ENCODE measurements at places on chromosomes 7 and 10.

- DNase-seq, result no peak
Observed at GRCh38 chr10:26780793-26781601, 79.8 kb downstream of the ABI1 start.

- no peak for DNase-seq
Observed at GRCh38 chr7:75985009-75985517, 9.3 kb downstream of the TMEM120A start.

- no peak for DNase-seq
Observed at GRCh38 chr10:122197611-122198222, 73.4 kb upstream of the BTBD16 start.

DNA sequence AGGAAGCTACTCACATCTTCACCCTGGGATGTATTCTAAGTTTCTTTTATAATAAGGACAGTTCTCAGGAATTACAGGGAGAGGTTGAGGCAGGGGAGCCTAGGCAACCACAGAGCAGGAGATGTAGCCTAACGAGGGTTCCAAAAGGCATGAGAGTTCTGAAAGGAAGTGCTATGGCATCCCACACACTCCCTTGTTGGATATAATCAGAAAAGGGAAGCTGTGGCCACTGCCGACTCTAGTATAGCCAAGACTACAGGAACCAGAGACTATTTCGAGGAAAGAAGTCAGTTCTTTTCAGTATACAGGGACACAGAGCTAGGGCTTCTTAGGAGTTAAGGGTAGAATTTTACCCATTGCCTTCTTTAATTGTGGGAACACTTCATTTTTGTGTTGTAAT, 11.0 kb downstream of the PRR15 start:
- no peak for DNase-seq

DNA sequence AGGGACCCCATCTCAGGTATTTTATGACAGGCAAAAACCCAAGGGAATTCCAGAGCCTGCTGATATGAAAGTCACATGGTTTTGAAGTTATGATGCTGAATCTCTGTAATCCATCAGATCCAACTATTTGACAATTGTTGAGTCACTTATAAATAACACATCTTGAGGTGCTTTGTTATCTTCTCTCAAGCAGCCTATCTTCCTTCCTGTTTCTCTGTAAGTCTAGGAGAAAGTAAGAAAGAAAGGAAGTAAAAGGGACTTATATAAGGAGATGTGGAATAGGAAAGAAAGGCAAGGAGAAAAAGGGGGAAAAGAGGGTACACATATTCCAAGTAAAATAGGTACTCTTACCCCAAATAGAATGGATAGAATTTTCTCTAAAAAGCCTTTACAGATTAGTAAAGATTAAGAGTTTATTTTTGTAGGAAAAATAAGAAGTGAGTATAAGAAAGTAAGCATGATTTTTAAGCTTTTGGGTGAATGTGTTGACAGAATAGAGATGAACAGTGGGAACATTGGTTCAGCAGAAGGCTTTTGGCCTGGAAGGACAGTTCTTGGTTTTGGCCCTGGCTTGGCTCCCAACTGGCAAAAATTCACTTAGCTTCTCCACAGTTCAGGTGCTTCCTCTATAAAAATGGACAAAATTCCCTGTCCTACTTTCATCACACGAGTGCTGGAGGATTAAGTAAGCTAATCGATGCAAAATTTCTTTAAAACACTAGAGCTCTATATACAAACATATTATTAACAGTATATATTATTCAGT, 39.6 kb upstream of the ANK3 start:
- DNase-seq, result no peak

DNA sequence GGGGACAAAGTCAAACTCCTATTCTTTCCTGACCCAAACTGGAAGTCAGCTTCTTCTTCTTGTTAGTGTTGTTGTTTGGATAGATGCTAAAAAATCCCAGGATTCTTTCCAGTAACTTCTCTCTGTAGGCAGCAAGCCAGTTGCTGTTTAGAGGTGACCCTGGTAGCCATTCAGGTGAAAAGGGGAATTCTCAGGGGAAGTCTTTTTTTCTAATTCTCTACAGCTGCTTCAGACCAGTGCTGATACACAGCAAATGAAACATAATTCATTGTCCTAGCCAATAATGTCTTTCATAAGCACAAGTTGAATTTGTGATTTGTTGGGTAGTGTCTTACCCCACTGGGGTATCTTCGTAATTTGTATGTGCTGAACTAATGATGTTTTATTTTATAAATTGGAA, 357.3 kb downstream of the BBS9 start:
- no peak for DNase-seq

DNA sequence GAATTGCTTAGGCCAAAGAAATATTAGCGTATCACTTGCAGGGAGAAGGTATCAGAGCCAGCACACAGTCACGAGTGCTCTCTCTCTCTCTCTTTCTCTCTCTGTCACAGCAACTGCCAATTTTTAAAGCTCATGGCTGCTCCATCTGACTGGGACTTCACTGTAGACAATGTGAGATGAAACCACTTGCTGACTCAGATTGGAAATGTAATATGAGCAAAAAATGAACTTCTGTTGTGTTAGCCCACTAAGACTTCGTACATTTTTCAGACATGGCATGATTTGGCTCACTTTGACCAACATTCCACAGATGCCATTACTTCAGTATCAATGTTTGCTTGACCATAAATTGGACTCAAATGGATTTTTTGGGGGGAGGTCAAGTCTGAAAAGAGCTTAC, 68.1 kb downstream of the DGKB start:
- DNase-seq, result no peak

DNA sequence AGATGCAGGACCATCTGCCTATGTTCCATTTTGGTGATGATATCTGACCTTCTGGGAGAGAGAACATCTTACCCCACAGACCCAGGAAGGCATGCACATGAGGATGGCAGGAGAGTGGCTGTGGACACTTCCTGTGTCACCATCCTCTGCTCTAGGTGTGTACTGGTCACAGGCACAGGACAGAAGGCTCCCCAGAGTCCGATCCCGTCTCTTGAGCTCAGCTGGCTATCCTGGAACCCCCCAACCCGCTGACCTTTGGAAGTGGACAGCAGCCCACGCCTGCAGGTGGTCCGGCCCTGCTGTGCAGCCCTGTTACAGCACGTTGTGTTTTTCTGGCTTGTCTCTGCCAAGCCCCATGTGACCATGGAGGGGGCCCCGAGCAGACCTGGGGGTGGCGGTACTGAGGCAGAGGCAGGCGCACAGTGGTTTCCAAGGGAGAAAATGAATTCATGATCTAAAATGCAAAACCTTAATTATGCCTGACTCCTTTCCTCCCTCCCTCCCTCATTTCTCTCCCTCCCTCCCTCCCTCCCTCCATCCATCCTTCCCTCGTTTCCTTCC, 178.8 kb downstream of the CUX1 start:
- DNase-seq, result no peak

DNA sequence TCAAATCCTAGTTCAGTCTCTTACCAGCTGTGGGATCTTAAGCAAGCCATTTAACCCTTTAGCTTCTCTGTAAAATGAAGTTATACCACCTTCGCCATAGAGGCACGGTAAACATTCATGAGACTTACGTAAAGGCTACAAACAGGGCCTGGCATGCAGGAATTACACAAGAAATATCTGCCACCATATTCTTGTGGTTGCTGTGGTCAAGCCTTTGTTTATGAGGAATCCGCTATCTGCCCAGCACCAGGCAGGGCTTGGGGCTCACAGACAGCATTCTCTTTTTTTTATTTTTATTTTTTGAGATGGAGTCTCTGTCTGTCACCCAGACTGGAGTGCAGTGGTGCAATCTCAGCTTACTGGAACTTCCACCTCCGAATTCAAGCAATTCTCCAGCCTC, 9.9 kb downstream of the AIFM2 start:
- DNase-seq, result no peak

GRCh38 chr7:47954231-47954911, 6.1 kb upstream of the PKD1L1 start:
- no peak for DNase-seq

- DNase-seq, result no peak
Observed at GRCh38 chr7:23410446-23411183, 59.7 kb downstream of the IGF2BP3 start.

GRCh38 chr7:117800406-117800805, 72.8 kb downstream of the CTTNBP2 start:
- no peak for DNase-seq

DNA sequence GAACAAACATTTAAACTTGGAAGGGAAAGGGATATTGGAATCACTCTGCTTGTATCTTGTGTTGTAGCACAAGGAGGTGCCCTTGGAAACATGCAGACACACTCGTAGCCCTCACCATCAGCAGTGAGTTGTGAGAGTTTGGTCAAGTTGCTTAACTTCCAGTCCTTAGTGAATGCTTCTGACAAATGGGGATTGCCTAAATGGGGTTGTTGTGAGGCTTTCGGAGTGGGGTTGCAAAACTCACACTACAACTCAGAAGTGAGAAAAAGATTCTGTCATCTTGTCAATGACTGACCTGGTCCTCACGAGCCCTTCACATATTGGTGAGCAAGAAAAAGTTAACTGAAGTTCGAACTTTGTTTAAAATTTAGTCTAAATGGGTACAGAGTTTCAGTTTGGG, 29.0 kb upstream of the GSDME start:
- no peak for DNase-seq

GRCh38 chr10:1293157-1293556, 237.0 kb downstream of the WDR37 start:
- no peak for DNase-seq

DNA sequence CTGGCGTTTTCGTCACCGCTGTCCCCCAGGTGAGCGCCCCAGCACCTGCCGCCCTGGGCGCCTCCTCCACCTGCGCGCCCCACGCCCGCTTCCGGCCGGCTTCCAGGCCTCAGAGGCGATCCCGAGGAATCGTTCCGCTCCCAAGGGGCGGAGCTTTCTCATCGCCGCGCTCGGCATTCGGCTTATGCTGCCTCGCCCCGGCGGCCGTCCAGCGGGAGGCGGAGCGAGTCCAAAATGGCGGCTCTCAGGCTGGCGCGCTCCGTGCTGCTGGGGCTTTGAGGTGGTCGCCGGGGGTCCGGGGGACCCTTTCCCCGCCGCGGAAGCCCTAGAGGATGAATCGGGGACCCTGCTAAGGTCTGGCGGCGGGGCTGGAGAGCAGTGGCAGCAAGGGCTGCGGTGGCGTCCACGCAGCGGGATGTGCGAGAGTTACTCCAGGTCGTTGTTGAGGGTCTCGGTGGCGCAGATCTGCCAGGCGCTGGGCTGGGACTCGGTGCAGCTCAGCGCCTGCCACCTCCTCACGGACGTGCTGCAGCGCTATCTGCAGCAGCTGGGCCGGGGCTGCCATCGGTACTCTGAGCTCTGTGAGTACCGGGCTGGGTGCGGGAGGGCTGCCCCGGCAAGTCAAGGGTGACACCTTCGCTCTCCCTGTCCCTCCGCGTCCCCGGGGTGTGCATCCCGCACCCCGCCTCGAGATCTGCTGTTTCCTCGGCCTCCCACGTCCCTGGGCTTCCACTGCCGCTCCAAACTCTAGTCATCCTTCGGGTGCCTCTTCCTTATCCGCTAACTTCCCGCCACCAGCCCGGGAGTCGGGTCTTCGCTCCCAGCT, at the start of gene TAF3:
Gene TAF3 (plus strand): TSS at position 211 of the 826 bp plus-strand sequence. CDS start 205 bp downstream, at position 416.
- peak; percentile 72 for DNase-seq

GRCh38 chr7:94336009-94336408, 58.7 kb upstream of the COL1A2 start:
- no peak for DNase-seq

GRCh38 chr10:130188195-130189175, 52.3 kb downstream of the GLRX3 start:
- DNase-seq, result no peak

- DNase-seq, result no peak
Observed at GRCh38 chr7:94301024-94301586, 93.6 kb upstream of the COL1A2 start.

DNA sequence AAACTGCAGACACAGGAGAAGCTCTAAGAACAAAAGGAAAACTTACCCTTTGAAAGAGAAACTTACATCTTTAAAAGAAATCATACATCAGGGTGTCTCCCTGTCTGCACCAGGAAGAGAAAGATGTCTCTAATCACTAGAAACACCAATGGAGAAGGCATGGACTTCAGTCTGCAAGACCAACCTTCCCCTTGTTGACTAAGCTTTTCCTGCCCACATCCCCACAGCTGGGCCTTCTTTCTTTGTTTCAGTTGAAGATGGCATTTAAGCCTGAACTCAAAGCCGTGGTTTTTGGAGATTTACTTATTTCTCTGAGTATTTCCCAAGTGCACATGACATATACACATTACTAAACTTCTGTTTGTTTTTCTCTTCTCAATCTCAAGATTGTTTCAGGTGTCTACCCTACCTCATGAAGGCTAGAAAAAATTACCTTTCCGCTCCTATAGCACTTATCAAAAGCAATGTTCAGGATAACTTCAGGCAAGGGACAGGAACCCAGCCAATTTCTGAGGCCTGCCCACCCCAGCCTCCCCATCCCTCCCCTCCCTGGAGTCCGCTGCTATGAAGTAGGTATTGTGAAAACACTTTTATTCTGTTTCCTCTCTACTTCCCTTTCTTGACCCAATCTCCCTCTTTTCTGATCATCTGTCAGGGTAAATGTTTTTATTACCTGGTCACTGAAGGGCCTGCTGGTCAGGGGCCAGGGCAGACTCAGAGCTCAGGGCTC, 2.8 kb upstream of the SLC29A3 start:
- DNase-seq, result no peak

DNA sequence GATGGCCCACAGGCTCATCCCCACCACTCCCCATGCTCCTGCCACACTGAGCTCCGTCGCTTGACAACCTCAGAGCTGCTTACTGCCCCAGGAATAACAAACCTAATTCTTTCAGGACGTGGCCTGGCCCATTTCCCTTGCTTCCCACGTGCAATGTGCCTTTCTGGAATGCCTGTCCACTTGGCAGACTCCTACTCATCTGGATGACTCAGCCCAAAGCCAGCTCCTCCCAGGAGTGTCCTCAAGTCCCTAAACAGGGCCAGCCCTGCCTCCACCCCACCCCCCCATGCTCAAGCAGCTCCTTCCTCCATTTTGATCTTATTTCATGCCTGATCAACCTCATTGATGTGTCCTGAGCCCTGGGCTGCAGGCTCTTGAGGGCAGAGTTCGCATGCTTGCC, 164.9 kb upstream of the RNF32 start:
- DNase-seq, result no peak

DNA sequence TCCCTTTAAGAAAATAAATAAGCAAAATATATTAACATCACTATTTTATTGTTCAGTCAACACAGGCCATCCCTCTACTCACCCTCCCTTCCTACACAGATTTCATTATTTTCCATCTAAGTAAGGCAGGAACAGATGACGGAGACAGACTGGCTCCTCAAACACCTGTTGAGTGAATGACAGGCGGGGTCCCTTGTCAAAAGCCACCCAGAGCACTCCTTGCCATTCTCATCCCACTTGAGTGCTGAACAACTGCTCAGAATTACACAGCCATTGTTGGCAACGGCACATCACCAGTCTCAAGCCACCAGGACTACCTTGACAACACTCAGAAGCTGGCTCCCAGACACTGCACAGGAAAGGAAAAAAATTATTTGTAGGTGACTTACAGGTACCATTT, 3.3 kb downstream of the GRB10 start:
- no peak for DNase-seq

GRCh38 chr10:80509403-80510161, 28.1 kb upstream of the SH2D4B start:
- DNase-seq, result no peak

DNA sequence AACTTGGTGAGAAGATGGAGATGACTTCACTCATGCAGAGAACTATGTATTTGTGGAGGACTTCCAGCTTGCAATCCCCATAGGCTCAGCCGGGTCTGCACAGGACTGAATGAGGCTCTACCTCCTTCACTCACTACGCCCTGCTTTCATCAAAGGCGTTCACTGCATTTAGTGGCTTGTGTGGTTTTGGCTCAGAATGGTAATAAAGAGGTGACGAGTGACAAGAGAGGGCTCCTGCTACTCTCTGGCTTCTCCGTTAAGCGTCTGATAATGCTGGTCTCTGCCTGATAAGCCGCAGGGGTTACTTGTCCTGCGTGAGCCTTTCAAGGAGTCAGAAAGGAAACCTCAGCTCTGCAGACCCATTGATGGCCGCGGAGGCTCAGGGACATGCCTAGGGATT, 343.4 kb downstream of the PRPF18 start:
- no peak for DNase-seq

Data from stimulated activated CD4-positive, alpha-beta T cell treated with anti-CD3 and anti-CD28 coated beads, TNF-alpha, amount 100 ng/mL, for 1 hour (primary cell).